ENCODE measurements at places on chromosomes 1 and 21.

GRCh38 chr1:78280626-78281025 lies 210.1 kb upstream of the PTGFR start:
- no peak for DNase-seq

DNA sequence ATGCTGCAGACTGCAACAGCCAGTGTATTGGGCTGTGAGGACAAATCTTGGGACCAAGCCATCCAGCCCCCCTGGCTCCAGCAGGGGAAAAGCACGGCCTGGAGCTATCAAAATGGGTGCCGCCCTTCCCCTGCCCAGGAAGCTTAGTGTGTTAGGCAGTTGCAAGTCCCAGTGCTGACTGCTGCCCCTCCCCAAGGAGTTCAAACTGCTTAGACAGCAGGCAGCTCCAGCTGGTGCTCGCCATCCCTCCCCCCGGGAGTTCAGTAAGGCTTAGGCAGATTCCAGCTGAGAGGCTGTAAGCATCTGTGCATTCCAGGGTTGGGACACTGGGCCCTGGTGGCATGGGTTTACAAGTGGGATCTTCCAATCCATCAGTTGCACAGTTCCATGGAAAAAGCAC lies 579.6 kb upstream of the NR5A2 start:
- no peak for DNase-seq

- DNase-seq: no peak
Observed at GRCh38 chr1:67674260-67675011, 10.6 kb upstream of the GADD45A start.

GRCh38 chr1:162835157-162835899 lies 25.6 kb downstream of the CCDC190 start:
- no peak for DNase-seq

GRCh38 chr1:184640505-184640904 lies 114.2 kb downstream of the EDEM3 start:
- DNase-seq: no peak

DNA sequence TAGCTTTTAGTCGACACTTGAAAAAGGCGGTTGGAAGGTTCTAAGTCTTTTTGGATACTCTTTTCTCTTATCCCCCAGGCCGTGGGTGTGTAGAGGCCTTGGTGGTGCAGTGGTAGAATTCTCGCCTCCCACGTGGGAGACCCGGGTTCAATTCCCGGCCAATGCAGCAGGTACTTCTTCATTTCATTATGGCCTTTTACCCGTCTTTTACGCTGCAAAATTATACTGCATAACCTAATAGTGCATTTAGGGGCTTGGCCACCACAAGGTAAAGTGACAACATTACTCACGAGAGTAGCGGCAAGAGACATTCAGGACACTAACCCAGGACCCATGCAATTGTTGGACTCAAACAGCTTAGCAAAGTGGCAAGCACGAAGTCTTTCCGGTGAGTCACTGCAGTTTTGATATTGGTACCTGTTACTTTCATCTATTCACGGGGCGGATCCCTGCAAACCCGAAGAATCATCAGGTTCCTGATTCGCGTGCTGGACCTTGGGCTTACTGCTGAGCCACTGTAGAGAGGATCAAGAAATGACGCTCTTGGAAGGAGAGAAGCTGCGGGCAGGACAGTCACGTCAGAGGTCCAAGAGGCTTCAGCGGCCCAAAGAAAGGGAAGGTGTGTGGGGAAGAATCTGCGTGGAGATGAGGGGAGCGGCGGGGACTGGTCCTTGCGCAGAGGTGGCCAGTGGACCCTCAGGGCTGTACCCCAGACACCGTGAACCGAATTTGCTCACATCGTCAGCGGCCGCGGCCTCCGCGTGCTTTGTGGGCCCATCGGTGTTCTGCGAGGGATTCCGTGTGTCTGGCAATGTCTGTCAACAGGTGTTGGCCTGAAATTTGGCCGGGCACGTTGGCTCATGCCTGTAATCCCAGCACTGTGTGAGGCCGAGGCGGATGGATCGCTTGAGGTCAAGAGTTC lies 12.9 kb upstream of the RNU1-4 start:
- DNase-seq: peak; percentile 2

DNA sequence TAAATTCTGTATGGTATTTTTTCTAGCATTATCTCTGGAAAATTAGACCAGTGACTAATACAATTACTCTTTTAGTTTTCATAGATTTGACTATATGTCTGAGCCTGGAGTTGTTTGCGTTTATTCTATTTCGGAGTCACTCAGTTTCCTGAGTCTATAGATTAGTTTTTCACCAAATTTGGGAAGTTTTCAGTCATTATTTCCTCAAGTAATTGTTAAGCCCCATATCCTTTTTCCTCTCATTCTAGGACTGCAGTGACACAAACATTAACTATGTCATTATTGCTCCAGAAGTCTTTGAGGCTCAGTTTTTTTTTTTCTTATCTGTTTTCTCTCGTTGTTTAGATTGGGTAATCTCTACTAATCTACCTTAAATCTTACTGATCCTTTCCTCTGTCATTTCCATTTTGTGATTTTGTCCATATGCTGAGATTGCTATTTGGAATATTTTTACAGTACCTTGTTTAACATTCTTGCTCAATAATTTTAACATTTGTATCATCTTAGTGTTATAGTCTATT lies 886.2 kb downstream of the LTN1 start:
- DNase-seq: no peak

DNA sequence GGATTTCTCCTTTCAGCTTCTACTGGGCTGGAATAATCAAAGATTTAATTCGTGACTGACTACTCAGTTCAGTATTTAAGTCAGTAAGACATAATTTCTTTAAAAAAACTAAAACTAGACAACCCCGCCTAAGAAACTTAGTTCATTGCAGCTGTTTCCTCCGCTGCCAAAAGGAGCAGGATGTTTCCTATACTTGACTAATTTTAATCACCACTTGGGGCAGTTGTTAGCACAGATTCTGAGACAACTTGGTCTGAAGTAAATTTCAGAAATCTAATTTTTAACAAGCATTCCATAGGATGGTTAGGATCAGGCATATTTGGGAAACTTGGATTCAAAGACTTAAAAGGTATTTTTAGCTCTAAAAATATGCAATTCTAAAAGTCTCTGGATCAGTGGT lies 34.0 kb downstream of the EPRS1 start:
- no peak for DNase-seq

DNA sequence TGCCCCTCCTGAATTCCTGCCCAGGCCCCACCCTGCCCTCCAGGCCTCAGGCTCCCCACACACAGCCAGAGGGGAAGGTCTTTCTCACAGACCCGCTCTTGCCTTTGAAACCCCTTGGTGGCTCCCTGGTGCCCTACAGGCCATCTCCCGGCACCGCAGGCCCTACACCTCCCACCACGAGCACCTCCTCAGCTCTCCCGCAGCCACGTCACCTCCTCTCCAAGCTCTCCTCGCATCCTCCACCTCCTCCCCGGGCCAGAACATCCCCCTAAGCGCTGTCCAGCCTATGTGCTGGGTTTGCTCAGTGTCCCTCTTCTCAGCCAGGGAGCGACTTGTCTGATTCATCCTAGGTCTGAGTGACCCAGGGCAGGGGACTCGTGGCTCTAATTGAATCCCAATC lies 66.4 kb downstream of the DMRTB1 start:
- DNase-seq: no peak

DNA sequence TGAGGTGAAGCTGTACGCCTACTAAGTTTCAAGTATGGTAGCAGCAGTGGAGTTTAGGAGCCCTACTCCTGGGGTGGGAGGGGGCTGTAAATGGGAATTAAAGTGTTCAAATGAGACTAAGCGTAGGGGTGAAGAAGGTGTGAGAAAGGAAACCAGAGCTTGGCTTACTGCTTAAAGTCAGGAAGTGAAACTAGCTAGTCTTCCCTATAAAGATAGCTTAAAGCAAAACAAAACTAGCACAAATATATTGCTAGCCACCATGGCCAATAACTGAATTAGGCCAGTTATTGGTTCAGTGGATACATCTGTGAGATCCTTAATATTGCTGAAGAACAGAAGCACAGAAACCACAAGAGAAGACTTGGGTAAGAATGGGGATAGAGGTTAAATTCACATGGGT lies 492.2 kb upstream of the PKN2 start:
- no peak for DNase-seq

GRCh38 chr1:208919371-208919770 lies 664.1 kb upstream of the CAMK1G start:
- DNase-seq: no peak

GRCh38 chr1:208178091-208178529 lies 66.1 kb downstream of the PLXNA2 start:
- DNase-seq: no peak

DNA sequence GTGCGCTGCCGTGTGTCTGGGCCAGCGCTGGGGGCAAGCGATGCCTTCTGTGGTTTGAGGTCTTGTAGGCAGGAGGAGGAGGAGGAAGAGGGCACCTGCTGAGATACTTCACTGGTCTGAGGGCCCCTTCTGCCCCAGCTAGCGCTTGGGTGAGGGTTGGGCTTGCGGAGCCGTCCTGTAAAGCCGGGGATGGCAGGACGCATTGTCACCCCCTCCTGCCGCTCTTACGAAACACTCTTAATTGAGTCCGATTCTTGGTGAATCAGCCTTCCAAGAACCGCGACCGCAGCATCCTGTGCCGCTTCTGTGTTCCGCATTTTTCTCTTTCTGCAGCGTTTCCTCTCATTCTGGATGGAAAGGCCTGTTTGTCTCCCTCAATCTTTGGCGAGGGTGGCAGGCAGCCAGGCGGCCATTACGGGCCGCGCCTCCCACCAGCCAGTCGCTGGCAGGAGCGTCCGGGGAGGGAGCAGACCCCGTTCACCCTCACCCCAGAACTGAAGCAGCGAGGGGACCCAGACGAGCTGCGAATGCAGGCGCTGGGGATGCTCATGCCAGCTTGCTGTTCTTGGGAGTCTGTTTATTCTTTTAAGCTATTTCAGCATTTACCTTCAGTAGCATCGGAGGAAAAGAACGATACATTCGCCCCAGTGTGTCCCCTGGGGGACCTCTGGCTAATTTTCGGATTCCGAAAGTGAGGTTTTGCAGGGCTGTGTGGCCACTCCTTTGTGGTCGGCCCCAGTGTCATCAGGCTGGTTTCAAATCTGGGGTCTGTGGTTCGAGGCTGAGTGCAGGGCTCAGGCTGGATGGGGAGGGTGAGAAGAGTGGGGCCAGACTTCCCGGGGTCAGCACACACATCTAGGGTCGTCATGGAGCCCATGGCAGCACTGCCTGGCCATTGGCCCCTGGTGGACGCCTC lies 62.7 kb downstream of the SKI start:
- peak; percentile 84 for DNase-seq

DNA sequence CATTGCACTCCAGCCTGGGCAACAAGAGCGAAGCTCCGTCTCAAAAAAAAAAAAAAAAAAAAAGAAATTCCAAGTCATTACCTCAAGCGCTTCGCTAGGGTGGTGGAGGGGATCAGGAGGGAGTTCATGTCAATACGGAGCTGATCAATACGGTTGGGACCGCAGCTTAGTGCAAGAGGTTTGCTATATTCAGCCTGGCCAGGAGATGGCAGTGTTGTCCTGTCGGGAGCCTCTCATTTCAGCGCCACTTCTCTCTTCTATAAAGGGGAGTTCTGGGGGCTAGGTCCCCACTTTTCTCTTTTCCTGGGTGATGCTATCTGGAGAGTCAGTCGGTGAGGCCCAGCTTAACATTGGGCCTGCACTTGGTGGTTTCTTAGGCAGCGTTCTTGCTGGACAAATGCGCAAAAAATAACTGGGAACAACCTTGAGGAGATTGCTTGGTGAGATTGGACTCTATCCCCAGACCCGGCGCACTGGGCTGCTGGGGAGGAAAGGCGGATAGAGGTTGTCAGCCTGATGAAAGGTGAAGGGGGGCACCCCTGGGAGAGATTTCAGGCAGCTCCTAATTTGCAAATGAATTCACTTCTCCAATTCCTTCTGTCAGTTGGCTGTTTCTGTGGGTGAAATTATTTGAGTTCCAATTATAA lies 40.4 kb downstream of the KIAA0040 start:
- DNase-seq: no peak

GRCh38 chr1:180186831-180187230 lies 32.2 kb downstream of the QSOX1 start:
- no peak for DNase-seq

- DNase-seq: no peak
Observed at GRCh38 chr1:198969981-198970380, 331.1 kb downstream of the PTPRC start.

DNA sequence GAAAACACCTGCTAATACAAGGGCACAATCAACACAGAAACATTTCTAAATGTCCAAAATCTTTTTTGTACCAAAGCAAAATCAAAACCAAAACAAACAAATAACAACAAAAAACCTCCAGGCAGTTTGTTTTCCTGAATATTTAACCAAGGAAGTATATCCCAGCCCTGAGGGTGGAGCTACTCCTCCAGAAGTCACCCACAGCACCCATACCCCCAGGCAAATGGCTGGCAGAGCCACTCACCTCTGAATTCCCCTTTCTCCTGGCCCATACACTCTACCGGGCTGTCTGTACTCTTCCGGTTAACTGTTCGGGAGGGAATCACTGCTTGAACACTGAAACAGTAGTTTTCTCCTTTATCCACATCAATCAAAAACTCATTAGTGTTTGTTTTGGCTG lies 9.5 kb downstream of the F3 start:
- DNase-seq: no peak

DNA sequence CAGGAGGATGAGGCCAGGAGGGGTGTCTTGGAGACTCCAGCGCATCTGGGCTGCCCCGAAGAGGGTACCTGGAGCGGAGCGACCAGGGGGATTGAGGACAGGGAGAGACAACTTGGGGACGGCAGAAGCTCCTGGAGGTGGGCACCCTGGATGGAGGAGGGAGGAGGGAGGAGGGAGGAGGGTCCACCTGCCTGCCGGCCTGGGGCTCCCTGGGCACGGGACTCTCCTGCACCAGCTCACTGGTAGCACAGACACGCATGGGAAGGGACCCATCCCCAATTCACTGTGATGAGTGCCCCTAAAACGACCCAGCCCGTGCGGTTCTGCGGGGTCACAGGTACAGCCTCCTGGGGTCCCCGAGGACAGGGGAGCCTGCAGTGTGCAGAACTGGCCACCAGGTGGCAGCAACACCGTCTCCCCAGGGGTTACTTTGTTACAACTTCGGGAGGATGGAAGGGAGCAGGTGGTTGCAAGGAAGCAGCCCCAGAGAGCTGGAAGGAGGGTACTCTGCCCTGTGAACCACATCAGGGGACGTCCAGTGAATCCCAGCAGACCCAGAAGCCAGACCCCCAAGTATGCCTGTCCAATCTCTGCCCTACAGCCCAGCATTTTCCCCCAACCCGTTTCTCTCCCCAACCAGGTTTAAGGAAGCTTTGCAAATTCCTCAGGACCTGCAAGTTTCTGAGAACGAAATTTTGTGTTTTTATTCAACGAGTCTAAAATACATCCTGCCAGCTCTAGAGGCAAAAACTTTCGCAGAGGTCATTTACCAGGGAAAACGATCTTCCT lies 482.4 kb downstream of the NPHP4 start:
- no peak for DNase-seq

All from non-pigmented ciliary epithelial cell (primary cell).